Retina (tissue), 1 donor: ENCODE measurements at places on chromosomes 7 and 10.

DNA sequence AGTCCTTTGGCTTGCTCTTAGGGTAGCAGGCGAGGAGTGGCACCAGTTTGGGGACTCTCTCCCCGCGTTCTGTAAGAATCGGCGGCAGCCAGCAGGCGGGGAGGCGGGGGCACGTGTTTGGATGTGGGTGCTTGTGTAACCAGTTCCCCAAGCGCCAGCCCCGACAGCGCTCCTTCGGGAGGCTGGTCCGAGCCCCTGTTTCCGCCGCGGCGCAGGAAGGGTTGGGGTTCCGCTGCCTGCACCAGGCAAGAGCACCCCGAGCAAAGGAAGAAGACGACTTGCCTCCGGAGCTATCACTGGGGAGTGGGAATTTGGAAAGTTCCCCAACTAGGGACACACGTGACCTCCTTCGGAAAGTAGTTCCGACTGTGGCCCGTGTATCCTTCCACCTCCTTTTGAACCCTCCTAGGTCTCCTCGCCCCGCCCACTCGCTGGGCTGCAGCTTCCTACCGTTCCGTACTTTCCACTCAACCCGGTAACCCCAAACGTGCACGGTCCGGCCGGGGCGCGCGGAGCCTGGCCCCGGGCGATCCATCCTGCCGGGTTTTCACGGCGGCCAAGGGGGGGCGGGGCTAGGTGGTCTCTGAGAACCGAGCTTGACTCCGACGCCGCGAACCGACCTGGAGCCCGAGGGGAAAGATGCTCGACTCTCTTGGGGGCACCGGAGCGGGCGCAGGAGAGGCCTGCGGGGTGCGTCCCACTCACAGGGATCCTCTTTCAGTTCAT lies 1.2 kb downstream of the KLLN start:
- DNase-seq: peak; percentile 98

DNA sequence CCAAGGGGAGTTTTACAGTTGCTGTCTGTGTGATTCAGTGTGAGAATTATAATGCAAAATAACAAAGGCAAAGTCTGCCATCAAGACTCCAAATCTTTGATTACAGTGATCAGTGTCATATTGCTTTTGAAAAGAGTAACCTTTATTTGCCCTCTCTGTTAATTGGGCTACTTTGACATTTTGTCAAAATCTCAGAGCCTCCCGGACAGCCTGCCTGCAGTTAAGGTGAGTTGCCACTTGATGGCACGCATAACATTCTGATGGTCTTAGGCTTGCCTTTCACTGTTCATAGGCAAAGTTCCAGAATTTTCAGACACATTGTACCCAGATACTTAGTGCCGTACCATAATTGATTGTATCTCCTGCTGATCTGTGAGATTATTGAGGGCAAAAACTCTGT lies 253.5 kb downstream of the ABCA13 start:
- DNase-seq: peak; percentile 15

GRCh38 chr10:71357792-71358265 lies 38.8 kb downstream of the SLC29A3 start:
- no peak for DNase-seq

DNA sequence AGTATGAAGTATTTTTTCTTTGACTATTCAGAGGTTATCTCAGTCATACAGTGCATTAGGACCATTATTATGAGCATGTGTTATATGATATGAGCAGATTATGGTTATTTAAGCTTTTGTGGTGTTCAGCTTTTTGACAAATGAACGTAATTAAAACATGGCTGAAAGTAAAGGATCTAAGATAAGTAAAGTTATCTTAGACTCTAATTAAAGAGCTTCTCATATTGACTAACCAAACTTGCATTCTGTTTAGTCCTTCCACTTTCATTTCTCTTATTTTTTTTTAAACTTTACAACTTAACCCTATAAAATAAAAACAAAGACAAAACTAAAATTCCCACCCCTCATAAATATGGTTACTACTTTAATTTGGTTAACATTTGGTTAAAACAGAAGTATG lies 6.9 kb upstream of the GPR85 start:
- DNase-seq: no peak

GRCh38 chr10:97969538-97970079 lies 60.8 kb downstream of the CRTAC1 start:
- no peak for DNase-seq

DNA sequence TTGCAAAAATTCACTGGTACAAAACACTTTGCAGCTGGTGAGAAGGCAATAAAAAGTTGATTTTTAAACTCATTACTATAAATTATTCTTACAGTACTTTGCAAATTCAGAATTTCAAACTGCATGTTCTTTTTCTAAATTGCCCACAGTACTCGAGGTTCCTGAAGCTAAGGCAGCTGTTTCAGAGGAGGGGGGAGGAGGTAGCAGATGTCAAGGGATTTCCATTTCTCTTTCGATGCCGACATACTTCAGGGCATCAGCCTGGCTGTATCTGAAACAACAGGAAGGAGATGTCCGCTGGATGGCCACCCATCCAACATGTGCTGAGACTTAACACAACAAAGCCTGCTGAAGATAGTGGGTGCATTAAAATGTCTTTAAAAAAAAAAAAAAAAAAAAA lies 76.7 kb downstream of the EZH2 start:
- DNase-seq: no peak

- DNase-seq: no peak
Measured at GRCh38 chr10:66252986-66253385, 672.9 kb upstream of the LRRTM3 start.

DNA sequence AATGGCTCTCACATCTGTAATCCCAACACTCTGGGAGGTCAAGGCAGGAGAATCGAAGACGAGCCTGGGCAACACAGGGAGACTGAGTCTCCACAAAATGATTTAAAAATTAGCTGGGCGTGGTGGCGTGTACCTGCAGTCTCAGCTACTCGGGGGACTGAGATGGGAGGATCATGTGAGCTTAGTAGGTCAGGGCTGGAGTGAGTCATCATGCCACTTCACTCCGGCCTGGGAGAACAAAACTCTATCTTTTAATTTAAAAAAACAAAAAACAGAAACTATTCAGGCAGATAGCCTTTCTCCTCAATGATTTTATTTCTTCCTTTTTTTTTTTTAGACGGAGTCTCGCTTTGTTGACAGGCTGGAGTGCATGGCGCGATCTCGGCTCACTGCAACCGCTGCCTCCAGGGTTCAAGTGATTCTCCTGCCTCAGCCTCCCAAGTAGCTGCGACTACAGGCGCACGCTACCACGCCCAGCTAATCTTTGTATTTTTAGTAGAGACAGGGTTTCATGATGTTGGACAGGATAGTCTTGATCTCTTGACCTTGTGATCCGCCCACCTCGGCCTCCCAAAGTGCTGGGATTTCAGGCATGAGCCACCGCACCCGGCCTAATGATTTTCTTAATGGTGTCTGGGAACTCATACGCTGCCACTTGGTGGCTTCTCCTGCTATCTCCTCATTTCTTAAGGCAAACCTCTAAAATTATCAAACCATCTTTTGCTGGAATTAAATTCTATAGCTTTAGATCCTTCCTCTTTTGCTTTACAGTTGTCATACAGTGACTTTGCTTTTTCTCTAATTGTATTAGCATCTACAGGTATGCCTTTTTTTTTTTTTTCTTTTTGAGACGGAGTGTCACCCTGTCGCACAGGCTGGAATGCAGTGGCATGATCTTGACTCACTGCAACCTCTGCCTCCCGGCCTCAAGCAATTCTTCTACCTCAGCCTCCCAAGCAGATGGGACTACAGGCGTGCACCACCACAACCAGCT lies 22.9 kb downstream of the SRPK2 start:
- no peak for DNase-seq

- peak; percentile 40 for DNase-seq
Measured at GRCh38 chr7:131554880-131555516, 1.4 kb downstream of the PODXL start.

DNA sequence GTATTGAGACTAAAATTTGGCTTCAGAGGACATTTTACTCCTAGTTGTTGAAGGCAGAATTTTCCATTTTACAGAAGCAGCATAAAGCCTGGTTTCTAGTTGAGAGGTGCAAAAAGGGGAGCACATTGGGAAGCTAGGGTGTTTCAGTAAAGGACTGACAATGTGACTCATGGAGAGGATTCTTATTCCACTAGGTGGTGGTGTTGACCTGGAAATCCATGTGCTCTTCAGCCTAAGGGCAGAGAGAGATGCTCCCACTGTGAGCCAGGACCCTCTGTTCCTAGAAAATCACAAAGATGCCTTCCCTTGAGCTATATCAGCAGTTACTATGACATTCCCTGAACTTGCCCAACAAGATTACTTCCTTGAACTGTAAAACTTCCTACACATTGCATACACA lies 687.8 kb downstream of the IPMK start:
- no peak for DNase-seq
